Suppressor macrophage (primary cell): ENCODE measurements at places on chromosomes 6 and 20.

DNA sequence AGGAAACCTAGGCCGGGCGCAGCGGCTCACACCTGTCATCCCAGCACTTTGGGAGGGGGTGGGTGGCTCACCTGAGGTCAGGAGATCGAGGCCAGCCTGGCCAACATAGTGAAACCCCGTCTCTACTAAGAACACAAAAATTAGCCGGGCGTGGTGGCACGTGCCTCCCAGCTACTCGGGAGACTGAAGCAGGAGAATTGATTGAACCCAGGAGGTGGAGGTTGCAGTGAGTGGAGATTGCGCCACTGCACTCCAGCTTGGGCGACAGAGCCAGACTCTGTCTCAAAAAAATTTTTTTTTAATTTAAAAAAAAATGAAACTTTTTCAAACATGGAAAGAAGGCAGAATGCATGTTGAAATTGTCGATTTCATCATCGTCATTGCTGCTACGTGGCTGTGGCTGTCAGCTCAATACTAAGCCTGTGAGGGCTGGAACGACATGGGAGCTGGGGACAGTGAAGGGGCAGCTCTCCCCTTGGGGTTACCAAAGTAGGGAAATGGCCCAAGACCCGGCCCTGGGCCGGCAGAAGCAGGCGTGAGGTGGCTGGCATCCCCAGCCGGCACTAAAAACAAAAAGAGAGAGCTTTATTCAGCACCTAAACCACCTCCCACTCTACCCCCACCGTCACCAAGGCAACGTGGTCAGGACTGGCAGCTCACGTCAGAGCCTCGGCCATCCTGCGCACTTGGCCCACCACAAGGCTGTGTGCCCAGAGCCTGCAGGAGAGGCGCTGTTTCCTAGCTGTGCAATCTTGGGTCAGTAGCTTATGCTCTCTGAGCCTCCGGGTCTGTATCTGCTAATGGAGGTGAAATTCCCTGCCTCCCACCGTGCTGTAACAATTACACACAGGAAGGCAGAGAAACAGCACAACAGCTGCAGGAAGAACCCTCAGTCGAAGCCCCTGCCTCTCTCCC is 30.8 kb downstream of the AGPAT4 start:
- peak; percentile 84 for DNase-seq

- no peak for DNase-seq
Observed at GRCh38 chr6:158765499-158766068, 53.6 kb downstream of the EZR start.

GRCh38 chr6:122753000-122753687 is 26.4 kb upstream of the FABP7 start:
- DNase-seq = no peak

DNA sequence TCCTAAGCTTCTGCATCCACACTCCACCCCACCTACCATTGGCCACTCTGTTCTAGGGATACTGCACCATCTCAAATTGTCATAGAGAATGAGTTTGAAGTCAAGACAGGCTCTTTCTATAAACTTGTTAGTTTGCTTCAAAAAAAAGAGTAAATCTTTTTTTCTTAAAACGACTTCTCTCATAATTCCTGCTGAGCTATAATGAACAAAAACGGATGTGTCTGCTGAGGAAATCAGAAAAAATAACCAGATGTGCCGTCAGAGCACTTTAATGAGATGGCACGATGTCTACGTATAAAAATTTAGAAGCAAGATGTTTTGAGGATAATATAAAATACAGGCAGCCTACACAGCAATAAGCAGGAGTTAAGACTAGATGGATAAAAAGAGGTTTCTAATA is 24.0 kb upstream of the DDO start:
- DNase-seq = no peak

GRCh38 chr20:44571362-44571988 is 10.9 kb upstream of the PKIG start:
- DNase-seq = no peak

DNA sequence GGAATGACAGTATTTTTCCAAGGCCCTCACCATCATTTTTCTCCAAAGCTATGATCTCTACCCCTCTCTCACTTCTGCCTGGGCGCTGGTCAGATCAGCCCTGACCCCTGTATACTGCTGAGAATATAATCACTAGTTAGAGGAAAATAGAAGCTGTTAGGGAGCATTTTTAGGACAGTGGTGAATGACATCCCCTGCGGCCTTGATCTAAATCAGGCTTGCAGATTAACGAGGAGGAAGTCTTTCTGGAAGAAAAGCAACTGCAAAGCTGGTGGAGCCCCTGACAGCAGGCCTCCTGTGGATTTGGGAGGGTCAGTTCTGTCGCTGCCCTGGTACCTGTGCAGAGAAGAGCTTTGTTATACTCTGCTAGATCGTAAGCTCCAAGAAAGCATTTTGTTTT is 107.9 kb downstream of the RPP40 start:
- DNase-seq = no peak

GRCh38 chr6:137089305-137089704 is 44.5 kb upstream of the IL20RA start:
- no peak for DNase-seq

DNA sequence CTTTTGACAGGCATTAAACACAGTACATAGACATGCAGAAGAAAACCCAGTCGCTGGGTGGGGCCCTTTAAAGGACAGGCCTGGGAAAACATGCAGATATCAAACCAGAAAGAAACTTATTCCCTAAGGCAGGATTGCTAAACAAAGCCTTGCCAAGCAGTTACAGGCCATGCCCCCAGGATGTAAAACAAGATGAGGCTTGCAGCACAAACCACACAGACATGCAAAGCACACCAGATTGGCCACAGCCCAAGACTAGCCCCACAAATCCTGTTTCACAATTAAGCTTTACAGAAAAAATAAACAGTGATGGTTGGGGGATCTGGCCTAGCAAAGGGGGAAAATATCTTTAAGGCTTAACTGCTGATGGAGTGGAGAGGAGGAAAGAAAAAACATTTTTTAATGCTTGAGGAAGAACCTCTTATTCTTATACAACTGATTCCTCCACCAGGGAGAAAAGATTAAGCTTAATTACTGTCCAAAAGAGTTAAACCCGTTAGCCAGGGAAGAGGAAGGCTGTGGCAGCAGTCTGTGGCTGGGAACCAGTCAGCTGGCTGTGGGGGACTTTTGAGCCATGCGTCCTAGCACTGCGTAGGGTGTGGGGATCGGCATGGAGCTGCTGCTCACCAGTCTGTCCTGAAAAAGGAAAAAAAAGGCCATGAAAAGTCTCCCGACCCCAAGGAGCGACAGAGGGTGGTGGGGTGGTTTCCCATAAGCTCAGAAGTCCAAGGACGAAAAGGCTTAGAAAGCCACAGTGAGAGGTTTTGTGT is 28.4 kb downstream of the COL19A1 start:
- no peak for DNase-seq

- DNase-seq = no peak
Observed at GRCh38 chr6:109229536-109229935, 134.2 kb downstream of the CEP57L1 start.

- DNase-seq = no peak
Observed at GRCh38 chr6:169639653-169640278, 62.1 kb downstream of the WDR27 start.

GRCh38 chr20:47075263-47075662 is 180.6 kb downstream of the EYA2 start:
- no peak for DNase-seq

DNA sequence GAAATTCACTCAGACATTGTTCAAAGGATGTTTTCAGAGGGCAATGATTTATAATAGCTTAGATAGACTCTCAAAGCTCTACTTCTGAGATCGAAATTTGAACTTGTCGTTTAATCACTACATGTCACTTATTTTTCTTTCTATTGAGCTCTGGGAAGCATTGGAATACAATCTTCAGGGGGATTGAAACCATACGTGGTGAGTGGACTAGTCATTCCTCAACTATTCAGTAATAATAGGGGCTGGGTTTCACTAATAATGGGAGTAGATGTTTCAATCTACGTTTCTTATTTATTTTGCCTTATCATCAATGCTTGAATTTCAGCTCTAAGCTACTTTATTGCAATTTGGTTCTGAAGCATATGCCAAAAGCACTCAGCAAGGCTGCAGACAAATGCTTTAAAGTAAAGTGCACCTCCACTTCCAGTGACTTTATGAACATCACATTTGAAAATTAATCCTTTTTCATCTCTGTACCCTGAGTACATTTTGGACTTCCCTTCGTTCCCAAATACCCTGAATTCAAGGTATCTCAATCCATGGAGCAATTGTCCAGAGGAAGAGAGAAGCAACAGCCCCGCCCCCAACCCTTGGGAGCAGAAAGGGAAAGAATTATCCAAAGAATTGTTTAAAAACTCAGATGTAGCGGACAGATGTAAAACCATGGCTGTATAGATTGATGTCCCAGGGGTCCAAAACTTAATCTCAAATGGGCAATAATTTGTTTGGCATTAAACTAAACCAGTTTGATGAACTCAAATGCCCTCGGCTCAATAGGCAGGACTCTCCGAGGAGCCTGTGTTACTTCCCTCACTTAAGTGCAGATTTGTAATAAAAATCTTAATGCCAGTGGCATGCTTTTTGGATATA is 68.1 kb downstream of the HFE start:
- peak; percentile 52 for DNase-seq

DNA sequence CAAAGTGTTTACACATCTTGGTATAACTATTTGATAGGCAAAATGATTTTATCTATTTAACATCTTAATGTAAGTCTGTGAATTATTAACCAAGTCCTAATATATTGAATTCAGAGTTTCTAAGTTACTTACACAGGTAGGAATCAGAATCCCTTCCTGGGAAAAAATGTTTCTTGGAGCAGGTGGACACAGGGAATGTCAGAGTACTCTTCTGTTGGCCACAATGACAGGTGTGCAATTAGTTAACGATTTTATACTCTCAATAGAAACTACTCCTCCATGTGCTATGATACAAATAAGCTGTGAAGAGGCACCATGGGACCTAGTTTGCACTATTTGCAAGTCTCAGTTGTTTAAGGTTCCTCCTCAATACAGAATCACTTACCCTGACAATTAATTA is 821 bp upstream of the TAAR5 start:
- no peak for DNase-seq

GRCh38 chr6:6916598-6916997 is 191.2 kb upstream of the RREB1 start:
- peak; percentile 34 for DNase-seq

GRCh38 chr6:4021854-4022695 is 56.9 kb downstream of the FAM217A start:
- peak; percentile 19 for DNase-seq

DNA sequence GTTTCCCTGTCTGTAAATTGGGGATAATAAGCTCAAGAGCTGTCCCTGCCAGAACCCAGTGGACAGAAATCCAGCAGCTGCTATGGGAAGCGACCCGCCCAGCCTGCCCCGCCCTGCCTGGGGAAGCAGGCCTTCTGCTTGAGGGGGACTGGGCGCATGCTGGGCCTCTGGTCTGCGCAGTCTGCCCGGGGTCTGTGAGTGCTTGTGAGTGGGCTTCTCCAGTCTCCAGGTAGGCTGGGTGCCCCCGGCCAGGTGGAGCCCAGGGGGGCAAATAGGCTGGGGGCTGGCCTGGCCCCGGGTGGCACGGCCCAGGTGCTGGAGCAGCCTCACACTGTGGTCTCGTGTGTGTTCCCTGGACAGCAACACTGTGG is 648 bp upstream of the RBBP8NL start:
- DNase-seq = no peak

- peak; percentile 72 for DNase-seq
Observed at GRCh38 chr20:33947709-33948295, 45.9 kb upstream of the RALY start.

DNA sequence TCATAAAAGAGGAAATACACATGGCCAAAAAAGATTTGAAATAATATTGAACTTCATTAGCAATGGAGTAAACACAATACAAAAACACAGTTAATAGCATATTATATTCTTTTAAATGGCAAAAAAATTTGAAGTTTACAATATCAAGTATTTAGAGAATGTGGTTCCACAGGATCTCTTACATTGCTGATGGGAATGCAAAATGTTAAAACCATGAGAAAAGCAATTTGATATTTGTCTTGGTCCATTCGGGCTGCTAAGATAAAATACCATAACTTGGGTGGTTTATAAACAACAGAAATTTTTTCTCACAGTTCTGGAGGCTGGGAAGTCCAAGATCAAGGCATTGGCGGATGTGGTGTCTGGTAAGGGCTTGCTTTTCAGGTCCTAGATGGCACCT is 154.0 kb upstream of the PLN start:
- DNase-seq = no peak

- peak; percentile 77 for DNase-seq
Observed at GRCh38 chr6:151512481-151512880, 18.7 kb downstream of the CCDC170 start.

GRCh38 chr6:95266537-95267258 is 310.6 kb upstream of the MANEA start:
- DNase-seq = no peak

- DNase-seq = no peak
Observed at GRCh38 chr6:35736982-35737412, at the start of gene ARMC12. TSS of gene ARMC12 (plus strand) at chr6:35737032. CDS start at chr6:35737109, 77 bp downstream.

DNA sequence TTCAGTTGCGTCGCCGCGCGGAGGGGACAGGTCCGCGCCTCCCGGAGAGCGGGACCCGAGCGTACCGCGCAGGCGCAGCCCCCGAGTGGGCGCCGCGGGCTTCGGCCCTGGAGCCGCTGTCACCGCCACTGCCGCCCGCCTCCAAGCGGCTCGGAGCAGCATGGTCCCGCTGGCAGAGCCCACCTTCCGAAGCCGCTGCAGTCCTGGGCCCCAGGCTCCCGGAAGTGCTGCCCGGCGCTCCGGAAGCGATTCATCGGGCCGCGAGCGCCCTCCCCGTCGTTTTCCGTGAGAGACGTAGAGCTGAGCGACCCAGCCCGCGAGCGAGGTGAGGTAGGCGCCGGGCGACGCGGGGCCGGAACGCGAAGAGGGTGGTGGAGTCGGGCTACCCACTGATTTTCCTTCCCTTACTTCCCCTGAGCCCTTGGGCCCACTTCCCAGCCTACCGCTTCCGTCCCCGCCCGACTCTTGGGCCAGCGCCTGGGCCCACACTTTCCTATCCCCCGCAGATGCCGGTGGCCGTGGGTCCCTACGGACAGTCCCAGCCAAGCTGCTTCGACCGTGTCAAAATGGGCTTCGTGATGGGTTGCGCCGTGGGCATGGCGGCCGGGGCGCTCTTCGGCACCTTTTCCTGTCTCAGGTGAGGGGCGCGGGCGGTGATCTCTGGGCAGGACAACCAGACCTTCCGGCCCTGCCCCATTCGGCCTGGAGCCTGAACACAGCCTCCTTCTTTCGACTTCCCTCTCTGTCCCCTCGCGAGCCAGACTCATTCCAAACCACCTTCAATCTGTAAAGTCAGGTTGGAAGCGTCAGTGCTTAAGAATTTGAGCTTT is at the start of the genes NFS1 and ROMO1:
Gene NFS1, minus strand, starts transcription at position 226 of the 830 bp plus-strand sequence. Its CDS starts 64 bp downstream, at position 162.
Gene ROMO1, plus strand, starts transcription at position 279 of the 830 bp plus-strand sequence. Its CDS starts 228 bp downstream, at position 507.
- peak; percentile 91 for DNase-seq

DNA sequence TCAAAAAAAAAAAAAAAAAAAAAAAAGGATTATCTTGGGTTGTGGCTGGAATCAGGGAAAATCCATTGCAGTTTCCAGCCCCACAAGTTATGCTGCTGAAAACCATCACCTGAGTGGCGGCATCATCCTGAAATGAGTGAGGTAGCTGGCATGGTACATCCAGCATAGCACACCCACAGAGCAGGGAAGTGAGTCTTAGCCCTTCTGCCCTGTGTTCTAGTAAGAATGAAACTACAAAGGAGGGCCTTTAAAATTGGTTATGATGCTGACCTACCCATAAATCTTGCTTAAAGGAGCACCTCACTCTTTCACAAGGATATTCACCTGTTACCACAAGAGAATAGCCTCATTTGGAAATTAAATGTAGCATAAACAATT is 119.2 kb downstream of the NFATC2 start:
- no peak for DNase-seq

GRCh38 chr6:133889557-133890403 is 867 bp downstream of the TCF21 start:
- DNase-seq = no peak
